ENCODE measurements at places on chromosomes 12 and 14.

- no peak for DNase-seq
Measured at GRCh38 chr14:103519837-103520212, 2.8 kb downstream of the CKB start.

DNA sequence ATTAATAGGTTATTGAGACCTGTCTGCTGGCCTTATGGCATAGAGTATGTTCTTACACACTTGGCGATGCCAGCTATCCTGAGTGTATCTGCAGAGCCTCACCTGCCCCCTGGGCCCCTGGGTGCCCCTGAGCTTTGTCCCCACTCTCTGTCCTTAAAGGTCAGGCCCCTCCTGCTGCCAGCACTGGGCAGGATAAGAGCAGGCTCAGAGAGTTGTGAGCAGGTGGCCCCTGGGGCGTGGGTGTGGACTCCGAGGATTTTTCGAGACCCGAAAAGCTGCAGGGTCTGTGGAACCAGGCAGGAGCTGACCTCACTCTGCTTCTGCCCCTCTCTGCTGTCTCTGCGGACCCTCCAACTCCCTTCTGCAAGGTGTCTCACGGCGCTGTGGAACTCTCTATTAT is 8.2 kb downstream of the HIP1R start:
- no peak for DNase-seq

GRCh38 chr12:46468160-46468559 is 95.6 kb upstream of the SLC38A2 start:
- no peak for DNase-seq

GRCh38 chr14:81179631-81180030 is 41.1 kb downstream of the GTF2A1 start:
- DNase-seq: no peak

DNA sequence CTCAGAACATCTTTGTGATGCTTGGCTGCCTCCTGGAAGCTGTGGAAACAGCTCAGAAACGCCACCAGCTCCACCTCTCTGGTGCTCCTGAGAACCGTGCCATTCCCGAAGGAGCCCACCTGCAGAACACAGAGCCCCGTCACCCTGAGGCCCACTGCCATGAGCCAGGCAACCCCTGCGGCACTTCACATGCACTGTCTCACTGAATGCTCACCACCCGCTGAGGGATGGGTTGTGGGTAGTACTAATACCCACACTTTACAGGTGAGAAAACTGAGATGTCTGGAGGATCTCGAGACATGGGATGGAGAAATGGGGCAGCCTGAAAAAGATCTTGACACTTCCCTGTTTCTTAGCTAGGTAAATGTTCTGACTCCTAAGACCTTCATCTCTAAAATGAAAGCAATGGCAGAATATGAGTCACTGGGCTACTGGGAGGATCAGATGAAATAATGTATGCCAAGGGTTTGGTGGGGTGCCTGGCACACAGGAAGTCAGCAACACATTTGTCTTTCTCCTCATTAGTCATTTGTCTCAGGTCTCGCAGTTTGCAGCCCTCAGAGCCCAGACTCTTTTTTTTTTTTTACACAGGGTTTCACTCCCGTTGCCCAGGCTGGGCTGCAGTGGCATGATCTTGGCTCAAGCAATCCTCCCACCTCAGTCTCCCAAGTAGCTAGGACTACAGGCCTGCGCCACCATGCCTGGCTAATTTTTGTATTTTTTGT is 5.3 kb downstream of the OASL start:
- no peak for DNase-seq

- DNase-seq: peak; percentile 58
Measured at GRCh38 chr14:60164712-60165546, at the start of gene DHRS7. Gene DHRS7 (minus strand): TSS chr14:60165398. CDS start chr14:60165309, 89 bp downstream.

- DNase-seq: no peak
Measured at GRCh38 chr12:125434936-125435443, 369.8 kb downstream of the AACS start.
